ENCODE measurements at places on chromosomes 13 and 19.

DNA sequence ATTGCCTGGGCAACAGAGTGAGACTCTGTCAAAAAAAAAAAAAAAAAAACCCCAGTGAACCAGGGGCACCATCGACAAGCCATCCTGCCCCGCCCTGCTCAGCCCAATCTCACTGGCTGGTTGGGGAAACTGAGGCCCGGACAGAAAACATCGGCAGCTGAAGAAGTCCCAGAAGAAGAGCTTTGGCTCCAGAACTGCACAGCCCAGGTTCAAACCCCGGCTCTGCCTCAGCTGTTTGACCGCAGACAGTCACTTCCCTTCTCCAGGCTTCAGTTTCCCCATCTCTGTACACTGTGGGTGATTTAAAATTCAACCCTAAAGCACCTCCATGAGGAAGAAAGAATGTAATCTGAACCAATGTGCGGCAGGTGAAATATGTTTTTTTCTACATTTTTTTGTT is 9.4 kb upstream of the SEMA6B start:
- DNase-seq, result no peak

- no peak for DNase-seq
Observed at GRCh38 chr19:30449673-30450072, 77.5 kb downstream of the ZNF536 start.

DNA sequence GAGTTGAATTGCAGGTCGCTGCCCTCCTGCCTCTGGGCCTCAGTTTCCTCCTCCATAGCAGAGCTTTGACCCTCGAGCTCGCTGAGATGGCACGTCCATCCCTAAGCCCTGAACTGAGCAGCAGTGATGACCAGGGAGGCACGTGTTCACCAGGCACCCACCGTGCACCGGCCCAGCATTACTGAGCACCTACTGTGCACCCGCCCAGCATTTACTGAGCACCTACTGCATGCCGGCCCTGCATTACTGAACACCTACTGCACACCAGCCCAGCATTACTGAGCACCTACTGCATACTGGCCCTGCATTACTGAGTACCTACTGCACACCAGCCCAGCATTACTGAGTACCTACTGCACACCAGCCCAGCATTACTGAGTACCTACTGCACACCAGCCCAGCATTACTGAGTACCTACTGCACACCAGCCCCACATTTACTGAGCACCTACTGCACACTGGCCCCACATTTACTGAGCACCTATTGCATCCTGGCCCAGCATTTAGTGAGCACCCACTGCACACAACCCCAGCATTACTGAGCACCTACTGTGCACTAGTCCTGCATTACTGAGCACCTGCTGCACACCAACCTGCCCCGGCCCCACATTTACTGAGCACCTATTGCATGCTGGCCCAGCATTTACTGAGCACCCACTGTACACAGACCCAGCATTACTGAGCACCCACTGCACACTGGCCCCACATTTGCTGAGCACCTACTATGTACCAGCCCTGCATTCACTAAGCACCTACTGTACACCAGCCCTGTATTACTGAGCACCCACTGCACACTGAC is 6.3 kb downstream of the TPGS1 start:
- DNase-seq, result no peak

DNA sequence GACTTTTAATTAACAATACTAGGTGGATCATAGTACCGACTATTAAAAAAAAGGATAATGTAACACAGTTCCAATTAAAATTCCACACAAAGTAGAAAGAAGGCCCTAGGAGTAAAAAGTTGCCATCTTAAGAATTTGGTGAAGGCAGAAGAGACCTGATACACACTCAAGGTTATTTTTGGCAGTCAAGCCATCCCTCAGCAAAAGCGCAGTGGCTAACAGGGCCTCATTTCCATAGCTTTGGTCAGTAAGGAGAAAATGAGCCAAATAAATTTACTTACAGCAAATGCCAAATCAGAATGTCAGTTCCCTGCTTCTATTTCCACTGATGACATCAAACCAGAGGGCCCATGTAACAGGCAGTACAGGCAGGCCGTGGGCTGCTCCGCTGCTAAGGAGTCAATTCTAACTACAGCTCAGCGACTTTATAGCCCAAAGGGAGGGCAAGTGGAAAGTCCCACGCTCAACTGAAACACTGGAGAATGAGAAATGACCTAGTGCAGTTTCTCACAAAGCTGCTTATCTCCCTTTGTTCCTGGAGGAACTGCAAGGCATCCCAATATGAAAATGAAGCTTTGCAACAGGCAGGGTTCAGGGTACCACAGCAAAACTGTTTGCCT is 6.3 kb downstream of the ARGLU1 start:
- DNase-seq, result no peak

DNA sequence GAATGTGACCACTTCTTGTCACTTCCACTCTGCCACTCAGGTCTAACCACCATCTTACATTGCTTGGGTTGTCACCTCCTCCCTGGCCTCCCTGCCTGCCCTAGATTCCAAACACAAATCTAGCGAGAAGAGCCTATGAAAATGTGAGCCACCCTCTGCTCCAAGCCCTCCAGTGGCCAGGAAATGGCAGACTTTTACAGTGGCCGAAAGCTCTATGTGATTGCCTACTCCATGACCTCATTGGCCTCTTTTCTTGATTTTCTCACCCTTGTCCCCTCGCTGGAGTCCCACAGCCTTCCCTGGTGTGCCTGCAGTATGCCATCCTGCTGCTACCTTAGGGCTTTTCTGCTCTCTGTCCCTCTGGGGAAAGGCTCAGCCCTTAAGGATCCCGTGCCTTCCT is 84.2 kb downstream of the LRCH1 start:
- no peak for DNase-seq

GRCh38 chr13:70964874-70965273 is 856.6 kb upstream of the KLHL1 start:
- DNase-seq, result no peak

DNA sequence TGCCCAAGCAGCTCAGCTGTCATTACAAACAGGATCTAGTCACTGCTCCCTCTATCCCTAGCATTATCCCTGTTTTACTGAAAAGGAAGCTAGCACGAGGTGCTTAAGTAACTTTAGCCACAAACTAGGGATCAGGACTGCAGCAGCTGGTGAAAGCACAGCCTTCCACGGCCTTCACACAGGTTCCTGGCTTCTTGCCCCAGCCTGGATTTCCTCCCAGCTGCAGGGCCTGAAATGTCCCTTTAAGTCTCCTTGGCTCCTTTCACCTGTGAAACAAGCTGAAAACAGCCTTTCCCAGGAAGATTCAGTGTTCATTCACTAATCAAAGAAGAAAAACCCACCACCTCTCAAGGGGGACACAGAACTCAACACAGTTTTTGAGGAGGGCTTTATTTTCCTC is 754.5 kb downstream of the DIAPH3 start:
- DNase-seq, result no peak

GRCh38 chr13:79654520-79654919 is 173.6 kb downstream of the NDFIP2 start:
- no peak for DNase-seq

All from GM19239 (cell line).